ENCODE measurements at places on chromosomes 12 and 14. TPM values are rescaled to one million over a fixed set of nuclear protein-coding genes. Genes with fewer than 3 reads are reported as not detected.

GRCh38 chr14:99473458-99473857 lies 7.2 kb downstream of the SETD3 start:
- DNase-seq, result no peak

DNA sequence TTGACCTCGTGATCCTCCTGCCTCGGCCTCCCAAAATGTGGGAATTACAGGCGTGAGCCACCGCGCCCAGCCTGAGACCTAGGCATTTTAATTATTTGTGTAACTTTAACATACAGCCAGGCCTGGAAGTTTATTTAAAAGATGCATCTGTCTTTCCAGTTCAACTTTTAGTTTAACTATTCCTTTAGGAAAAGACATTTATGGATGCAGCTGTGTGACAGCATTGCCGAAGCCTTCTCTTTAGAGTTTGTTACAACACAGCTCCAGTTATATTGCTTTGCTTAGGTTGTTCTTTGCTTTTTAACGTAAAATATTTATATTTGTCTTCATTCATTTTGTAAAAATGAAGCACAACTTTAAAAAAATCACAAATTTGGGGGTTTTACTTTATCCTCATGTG lies 67.0 kb downstream of the DIP2B start:
- no peak for DNase-seq

DNA sequence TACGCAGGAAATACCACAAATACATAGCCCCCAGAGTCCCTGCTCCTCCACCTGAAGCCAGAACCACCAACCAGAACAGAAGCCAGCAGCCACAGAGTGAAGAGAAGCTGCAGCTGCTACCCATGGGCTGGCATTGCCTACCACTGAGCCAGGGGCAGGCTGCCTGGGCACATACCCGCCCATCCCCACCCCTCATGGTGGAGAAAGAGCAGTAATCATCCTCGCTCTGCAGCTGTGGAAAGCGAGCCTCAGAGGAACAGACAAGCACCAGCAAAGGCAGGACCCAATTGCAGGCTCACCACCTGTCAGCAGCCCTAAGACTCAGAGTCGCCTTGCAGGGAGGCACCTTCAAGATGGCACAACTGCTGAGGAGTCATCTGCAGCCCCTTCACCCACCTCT lies 11.2 kb upstream of the CD9 start:
- DNase-seq, result no peak

DNA sequence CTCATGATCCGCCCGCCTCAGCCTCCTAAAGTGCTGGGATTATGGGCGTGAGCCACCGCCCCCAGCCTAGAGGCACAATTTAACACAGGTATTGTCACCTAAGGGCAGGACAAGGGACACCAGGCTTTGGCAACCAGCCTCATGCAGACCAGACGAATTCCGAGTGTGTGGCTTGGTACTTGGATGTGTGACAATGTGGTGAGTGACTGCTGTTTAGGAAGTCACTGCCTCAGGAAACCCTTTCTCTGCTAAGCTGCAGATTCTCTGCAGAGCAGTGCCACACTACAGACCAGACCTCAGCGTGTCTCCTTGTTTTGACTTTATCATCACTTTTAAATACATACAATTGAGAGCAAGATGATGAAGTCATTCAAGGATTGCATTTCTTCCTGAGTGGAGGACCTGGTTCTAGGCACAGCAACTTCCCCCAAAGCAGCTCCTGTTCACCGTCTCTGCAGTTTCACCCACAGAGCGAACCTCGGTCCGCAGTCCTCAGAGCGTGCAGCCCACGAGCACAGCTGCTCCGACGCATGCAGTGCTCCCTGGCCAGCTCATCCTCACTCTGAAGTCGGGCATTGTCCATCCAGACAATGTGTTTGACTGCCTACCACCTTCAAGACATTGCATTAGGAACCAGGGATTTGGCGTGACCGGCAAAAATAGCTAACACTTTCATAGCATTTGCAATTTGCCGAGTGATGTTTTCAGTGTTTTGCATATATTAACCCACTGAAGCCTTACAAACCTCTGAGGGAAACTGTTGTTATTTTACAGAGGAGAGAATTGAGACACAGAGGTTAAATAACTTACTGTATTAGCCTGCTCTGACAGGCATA lies 235.2 kb downstream of the CHST11 start:
- DNase-seq, result peak; percentile 52

- no peak for DNase-seq
Observed at GRCh38 chr14:60249321-60250256, 568 bp downstream of the PPM1A start.

PPP4R4 gene
- polyA plus RNA-seq, result 0.40 TPM

DNA sequence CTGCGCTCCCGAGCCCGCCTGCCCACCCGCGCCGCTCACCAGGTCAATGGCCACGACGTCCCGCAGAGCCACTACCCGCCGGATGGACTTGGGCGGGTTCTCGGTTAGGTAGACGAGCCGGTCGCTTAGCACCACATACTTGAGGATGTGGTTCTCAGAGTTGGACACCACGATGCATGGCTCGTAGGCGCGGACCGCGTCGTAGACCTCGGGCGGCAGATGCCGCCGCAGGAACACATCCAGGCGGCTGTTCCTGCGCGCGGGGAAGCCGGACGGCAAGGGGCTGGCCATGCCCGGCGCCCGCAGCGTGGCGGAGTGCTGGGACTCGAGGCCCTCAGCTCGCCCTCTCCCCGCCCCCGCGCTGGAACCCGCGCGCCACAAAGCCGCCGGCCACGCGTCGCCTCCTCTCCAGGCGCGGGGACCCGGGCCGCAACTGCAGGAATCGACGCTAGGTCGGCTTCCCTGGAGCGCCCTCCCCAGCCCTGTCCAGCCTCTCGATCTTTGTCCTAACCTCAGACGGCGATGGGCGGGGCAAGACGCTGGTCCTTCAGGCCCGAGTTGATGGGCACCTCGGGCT lies at the start of gene C12orf56:
C12orf56 (minus strand) TSS at position 484 of the 577 bp plus-strand sequence; CDS start at position 291, 193 bp downstream.
- no peak for DNase-seq

DNA sequence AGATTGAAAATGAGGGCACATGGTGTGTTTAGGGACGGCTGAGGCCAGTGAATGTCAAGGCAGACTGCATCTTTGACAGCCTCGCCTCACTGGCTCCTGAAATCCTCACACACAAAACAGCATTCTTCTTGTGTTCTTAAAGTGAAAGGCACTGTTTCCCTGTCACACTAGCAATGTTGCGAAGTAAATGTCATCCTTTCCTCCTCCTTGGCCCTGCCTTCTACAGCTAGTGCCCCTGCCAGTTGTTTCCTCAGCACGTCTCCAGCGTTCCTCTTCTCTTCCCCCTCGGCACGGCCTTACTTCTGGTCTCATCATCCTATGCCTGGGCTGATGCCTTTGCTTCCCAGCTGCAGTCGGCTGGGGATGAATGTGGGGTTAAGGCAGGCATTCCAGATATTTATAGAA lies 129.4 kb upstream of the DNM1L start:
- DNase-seq, result no peak

GRCh38 chr14:102514987-102515733 lies 5.6 kb upstream of the ANKRD9 start:
- no peak for DNase-seq

- DNase-seq, result no peak
Observed at GRCh38 chr14:39090548-39091111, 12.4 kb downstream of the SEC23A start.
